ENCODE measurements at places on chromosomes 1 and 21.
A peak's percentile ranks its signal among the peaks of the same experiment; 100 is the strongest.

DNA sequence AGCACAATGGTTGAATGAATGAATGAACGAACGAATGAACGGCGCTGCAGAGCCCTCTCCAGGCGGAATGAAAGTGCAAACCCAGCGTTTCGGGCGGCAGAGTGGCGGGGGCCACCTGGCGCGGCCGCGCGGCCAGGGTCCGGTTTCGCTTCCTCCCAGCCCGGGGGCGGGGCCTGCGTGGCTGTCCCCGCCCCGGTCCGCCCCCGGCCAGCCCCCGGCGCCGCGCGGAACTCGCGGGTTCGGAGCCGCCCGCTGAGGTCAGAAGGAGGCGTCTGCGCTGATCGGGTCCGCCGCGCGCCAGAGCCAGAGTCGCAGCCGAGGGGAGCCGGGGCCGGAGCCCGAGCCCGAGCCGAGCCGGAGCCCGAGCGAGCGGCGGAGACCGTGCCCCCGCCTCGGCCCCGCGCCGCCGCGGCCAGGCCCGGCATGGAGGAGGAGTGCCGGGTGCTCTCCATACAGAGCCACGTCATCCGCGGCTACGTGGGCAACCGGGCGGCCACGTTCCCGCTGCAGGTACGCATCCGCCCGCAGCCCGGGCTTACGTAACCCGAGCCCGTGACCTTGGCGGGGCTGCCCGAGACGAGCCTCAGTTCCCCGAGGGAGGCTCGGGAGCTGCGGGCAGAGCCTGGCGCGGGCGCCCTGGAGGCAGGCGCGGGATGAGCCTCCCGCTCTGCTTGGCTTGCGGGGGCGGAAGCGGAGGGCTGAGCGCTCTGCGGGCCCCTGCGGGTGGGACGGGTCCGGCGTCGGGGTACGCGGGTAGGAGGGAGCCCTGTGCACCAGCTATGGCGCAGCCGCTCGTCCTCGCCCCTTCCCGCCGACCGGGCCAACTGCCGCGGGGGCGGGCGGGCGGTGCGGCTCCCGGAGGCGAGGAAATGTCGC, at the start of gene PDXK:
Gene PDXK, plus strand, starts transcription at position 258 of the 876 bp plus-strand sequence. Its CDS starts 166 bp downstream, at position 424.
- peak; percentile 77 for DNase-seq

GRCh38 chr1:47709019-47709871, 271.4 kb downstream of the FOXD2 start:
- DNase-seq = no peak

DNA sequence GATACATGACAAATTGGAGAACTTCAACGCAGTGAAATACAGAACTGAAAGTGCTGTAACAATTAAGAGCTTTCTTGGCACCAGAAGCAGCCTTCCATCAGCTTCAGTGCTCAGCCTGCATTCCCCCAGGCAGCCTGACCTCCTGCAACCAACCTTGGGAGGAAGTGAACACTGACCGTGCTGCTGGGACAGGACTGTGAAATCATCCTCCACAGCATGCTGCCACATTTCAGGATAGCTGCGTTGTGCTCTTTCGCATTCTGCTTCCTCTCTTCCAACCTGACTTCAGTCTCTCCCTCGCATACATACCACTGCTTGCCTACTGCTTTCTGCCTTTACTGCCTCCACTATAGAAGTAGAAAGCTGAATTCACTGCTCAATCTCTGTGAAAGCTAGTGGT, 388.6 kb downstream of the RWDD3 start:
- no peak for DNase-seq

- no peak for DNase-seq
These were observed 9.9 kb downstream of the GSTM5 start for GRCh38 chr1:109721971-109722370.

DNA sequence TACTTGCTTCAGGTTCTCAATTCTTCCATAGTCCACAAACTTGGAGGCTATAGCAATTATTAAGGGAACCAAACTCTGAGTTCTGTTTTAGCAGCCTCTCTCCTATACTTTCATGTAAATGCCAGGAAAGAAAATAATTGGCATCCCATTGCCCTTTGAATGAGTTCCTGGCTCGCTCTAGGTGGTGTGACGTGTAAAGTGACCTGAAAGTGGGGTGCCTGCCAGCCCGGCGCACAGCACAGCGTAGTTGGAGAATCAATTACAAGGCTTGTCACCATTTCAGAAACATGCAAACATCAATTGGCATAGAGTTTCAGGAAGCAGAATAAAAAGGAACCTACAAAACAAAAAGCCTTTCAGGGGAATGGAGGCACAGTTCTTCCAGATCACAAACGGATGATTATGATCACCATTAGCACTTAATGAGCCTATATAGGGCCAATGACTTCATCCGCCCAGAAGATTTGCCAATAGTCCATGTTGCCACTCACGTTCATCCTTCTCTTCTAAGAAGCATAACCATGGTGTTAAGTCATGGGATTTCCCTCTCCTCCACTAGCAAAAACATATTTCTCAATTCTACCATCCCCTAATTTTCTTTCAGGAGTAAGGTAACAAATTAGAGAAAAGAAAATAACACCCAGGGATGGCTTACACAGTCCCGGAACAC, 354.6 kb upstream of the ADGRL2 start:
- no peak for DNase-seq

DNA sequence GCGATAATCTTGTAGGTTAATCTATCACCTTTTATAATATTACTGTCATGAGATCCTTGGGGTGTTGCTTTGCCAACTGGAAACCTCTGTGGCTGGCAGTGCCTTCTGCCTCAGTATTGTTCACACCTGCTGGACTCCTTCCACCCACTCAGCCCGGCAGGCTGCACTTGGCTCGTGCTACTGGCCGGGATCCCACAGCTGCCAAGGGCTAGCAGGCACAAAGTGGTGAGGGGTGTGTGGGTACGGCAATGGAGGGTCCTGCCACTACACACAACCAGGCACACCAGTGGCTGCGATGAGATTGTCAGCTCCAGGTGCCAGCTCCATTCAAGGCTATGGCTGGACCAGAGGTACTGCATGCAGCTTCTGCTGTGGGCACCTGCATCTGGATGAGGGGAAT, 191.2 kb upstream of the LYPLAL1 start:
- DNase-seq = no peak

- DNase-seq = no peak
These were observed 118.9 kb upstream of the SYT6 start for GRCh38 chr1:114272593-114272992.

DNA sequence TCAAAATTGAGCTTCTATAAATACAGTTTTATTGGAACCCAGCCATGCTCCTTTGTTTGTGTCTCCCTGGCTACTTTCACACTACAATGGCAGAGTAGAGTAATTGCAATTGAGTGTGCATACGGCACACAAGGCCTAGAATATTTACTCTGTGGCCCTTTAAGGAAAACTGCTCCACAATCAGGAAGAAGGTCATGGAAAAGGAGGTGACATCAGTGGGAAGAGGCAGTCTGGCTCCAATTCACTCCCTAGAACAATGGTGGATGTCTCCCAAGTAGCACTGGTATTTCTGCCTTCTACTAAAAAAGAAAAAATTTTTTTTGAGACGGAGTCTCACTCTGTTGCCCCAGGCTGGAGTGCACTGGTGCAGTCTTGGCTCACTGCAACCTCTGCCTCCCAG, 51.3 kb downstream of the KRTAP19-8 start:
- DNase-seq = no peak

DNA sequence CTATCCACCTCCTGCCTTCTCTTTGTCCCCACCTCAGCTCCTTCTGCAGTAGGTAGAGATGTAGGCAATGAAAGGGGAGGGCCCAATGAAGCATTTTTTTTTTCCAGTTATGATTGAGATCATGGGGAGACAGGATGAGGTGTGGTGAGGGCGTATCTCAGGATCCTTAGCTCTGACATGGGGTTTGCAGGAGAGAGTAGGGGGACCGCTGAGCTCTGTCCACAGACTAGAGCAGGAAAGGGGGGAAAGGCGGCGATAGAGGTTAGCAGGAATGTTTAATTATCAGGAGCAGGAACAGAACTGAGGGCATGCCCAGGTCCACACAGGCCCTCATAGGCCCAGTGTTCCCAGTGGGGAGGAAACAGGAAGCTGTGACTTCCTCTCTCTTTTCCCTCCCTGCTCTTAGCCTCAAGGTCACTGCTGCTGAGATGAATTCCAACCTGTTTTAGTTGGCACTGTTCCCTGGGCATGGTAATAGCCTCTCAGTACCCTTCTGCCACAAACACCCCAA, 901 bp upstream of the RXFP4 start:
- DNase-seq = no peak

GRCh38 chr21:34819357-34819999, 150.7 kb downstream of the CLIC6 start:
- no peak for DNase-seq

- no peak for DNase-seq
These were observed 54.6 kb downstream of the S100B start for GRCh38 chr21:46550116-46550941.

DNA sequence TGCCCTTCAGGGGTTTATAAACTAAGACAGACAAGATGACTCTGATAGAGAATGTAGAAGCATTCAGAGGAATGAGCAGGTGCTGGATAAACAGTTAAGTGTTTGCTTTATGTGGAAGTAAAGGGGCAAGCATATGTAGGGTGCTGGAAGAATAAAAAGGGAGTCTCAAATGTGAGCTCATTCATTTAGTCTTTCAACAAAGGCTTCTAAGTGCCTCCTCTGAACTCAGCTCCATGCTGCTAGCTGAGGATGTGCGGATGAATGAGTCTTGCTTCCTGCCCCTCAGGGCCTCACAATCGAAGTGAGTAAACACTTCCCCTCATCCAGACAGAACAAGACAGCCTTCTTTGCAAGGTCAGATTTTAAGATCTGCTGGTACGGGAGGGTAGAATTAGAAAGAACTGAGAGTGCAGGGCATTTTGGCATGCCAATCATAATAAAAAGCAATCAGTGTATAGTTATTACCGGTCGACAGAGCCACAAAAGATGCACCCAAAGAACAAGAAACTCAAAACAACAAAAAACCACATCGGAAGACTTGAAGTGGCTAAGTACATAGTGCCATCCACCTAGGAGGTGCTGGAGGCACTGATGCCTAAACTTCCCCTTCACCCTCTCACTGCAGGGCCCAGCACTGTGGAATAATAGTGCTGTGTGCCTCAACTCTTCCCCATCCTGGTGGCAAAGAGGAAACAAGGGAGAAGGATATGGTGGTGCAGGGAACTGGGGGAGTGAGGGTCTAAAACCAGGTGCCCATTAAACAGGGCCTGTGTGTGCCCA, 69.8 kb downstream of the TNR start:
- DNase-seq = no peak

DNA sequence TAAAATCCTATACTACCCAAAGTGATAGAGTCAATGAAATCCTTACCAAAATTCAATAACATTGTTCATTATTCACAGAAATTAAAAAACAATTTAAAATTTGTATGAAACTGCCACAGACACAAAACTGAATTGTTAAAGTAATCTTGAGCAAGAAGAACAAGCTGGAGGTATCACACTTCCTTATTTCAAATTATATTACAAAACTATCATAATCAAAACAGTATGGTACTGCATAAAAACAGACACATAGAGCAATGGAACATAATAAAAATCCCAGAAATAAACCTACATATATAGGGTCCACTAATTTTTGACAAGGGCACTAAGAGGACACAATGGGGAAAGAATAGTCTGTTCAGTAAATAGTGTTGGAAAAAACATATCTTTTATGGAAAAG, 316.2 kb downstream of the PTPRC start:
- no peak for DNase-seq

DNA sequence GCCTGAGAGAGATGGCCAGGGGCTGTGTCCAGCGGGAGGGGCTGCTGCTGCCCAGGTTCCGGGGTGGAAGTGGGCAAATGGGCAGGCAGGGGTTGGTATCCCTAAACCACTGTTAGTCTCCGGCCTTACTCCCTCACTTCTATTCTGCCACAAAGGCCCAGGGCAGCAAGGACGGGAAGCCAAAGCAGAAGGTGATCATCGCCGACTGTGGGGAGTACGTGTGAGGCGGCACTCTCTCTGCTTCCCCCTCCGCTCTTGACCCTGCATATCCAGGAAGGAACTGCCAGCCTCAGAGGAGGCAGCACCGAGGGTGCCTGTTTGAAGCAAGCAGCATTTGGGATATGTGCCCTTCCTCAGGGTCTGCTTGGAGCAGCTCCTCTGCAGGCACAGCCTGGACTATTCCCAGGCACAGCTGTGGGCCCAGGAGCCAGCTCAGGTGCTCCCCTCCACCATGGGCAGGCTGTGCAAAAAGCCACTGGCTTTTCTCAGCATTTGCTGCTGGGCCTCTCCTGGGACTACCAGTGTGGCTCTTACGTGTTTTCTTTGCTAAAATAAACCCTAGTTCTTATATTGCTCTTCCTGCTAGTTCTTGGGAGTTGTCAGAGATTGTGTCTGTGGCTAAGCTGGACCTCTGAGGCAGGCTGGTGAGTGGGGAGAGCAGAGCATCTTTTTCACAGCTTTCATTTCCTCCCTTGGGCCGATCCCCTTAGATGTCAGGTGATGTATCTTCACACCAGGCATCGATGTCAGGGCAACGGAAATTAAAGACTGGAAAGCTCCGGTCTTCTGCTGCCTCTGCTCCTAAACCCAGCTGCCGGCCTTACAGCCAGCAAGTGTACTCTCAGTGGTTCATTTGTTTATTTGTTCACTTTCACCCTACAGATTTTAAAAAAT, 14.7 kb downstream of the PPIE start:
- DNase-seq = no peak

- DNase-seq = no peak
These were observed 34.7 kb downstream of the PTPN14 start for GRCh38 chr1:214516434-214517326.

DNA sequence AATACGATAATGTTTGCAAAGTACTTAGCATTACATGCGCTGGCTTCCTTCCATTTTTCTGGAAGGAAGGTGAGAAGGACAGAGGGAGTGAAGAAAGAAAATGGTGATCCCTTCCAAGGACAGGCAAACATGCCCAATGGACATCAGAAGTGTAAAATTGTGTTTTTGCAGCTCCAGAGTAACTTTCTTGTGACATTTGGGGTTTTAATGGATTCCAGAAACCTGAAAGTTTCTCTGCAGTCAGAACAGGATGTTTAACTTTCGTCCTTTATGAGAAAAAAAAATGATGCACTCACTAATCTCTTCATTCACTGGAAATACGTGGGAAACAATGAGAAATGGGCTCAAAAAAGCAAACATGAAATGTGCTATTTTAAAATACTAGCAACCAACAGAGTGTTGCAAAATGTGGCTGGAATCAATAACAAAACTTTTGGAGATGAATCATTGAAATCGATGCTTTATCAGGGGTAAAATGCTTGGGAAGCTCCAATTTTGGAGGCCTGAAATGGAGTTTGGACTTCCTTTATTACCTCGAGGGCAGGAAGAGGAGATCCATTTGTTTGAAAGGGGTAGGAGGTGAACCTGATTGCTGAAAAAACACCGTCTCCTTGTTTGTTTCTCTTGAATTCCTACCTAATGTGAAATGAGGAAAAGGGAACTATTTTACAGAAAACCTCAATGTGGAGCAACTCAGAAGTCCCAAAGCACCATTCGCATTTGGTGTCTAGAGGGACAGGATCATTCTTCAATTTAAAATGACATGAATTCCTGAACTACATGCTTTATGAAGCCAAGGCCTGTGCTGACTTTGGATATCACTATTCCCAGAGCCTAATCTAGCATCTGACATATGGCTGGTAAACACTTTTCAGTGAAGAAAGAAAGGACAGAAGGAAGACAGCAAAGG, 129.5 kb downstream of the TRABD2B start:
- no peak for DNase-seq
